ENCODE measurements at places on chromosomes 4 and X. TPM values are rescaled to one million over a fixed set of nuclear protein-coding genes. Genes with fewer than 3 reads are reported as not detected.

The TMPRSS11A gene
- total RNA-seq, result not detected

The KCND1 gene
- 1.1 TPM for total RNA-seq

The GPR119 gene
- not detected for total RNA-seq

The EDA2R gene
- 4.2 TPM for total RNA-seq

The TBC1D25 gene
- 11.0 TPM for total RNA-seq

The SULT1E1 gene
- total RNA-seq, result not detected

The WDR17 gene
- total RNA-seq, result 0.95 TPM

The TRO gene
- 130 TPM for total RNA-seq
